ENCODE measurements at places on chromosomes 2 and 18.

- DNase-seq: no peak
These were observed 39.9 kb downstream of the TGFA start for GRCh38 chr2:70513738-70514137.

- no peak for DNase-seq
These were observed 179.7 kb downstream of the ANAPC1 start for GRCh38 chr2:111704246-111704645.

- DNase-seq: no peak
These were observed 720.4 kb upstream of the GYPC start for GRCh38 chr2:125935559-125935958.

DNA sequence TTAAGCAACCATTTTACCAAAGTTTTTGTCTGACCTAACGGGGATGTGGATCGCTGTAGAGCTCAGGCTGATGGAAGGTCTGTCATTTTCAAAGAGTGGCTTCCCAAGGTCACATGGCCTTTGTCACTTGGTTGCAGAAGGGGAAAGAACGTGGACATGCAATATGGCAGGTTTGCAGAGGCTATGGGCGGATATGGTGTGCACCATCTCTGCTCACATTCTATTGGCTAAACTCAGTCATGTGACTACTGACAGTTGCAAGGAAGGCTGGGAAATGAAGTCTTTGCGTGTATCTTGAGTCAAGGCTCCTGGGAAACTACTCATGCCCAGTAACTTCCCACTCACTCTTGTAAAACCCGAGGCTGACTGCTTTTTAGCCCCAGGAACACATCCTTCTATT, 96.8 kb downstream of the ST6GAL2 start:
- peak; percentile 9 for DNase-seq

DNA sequence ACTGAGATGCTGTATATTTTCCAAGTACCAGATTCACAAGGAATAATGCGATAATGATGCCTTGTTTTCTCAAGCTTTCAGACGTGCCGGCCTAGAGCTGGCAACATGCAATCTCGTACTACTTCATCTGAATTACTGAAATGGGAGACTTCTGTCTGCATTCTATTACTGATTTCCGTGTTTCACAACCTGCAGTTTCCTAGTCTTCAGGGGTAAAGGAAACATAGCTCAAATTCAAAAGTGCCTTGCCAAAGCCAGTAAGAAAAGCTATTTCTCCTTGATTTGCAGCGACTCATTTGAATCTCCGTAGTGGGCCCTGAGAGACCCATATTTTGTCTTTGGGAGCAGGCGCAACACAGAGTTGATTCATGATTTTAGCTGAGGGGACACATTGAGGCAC, 289.0 kb downstream of the CNTNAP5 start:
- DNase-seq: no peak

GRCh38 chr18:48825101-48825745, 125.5 kb downstream of the SMAD7 start:
- DNase-seq: no peak

DNA sequence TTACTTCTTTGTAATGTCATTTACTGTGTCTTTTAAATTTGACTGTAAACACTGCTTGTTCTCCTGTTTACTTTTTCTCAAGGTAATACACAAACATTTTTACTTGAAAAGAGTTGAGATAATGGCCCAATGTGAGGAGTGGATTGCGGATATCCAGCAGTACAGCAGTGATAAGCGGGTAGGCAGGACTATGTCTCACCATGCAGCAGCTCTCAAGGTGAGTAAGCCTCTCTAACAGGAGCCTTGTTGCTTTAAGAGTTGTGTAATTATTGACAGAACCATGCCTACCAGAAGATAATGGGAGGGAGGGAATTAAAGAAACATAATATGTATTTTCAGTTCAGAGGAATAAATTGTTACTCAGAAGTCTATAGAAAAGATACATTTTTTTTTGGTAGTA, 16.5 kb upstream of the TTC27 start:
- DNase-seq: no peak

DNA sequence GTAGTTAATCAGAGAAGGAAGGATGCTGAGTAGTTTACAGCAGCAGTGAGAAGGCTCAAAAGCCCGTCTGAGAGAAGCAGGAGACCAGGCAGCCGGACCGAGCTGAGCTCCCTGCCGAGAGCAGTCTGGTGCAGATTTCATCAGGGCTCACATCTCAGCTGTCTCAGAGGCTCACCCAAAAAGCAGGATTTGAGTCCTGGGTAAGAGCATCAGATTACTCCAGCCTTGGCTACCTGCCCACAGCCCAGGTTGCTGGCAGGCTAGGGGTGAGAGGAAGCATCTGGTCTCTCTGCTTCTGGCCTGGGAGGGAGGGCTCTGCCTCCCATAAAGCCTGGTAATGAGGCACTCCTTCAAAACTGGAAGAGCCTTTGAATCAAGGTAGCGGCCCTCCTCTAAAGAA, 140.5 kb downstream of the ST6GAL2 start:
- DNase-seq: no peak

DNA sequence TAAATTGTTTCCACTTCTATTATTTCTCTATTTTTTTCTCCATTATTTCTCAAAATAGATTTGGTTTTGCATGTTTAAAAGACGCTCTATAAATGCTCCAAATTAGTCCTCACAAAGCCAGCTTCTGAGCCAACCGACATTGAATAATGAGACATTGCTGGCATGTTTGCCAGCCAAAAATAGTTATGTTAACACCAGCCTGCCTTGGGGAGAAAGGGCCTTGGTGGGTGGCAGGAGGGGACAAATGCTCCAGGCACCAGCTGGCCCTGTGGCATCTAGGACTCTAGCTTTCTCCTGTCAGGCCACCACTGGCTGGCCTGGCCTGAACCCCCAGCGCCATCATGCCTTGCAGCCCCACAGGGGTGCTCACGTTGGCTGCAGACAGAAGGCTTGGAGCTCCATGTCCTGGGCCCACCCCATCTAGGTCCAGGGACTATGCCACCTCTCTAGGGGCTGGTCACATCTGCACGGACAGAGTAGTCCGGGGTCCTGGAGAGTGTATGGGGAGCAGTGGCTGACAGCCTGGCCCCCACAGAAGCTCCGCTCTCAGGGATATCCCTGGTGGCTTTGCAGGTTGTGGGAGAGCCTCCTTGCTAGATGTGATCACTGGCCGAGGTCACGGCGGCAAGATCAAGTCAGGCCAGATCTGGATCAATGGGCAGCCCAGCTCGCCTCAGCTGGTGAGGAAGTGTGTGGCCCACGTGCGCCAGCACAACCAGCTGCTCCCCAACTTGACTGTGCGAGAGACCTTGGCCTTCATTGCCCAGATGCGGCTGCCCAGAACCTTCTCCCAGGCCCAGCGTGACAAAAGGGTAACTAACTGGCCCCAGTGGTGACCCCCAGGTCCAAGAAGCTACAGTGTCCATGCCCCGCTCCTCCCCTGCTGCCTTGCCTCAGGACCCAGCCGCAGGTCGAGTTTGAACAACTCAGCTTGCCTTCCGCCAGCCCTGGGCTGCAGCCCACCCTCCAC, 12.5 kb downstream of the ABCG8 start:
- no peak for DNase-seq

GRCh38 chr2:221480163-221480562, 91.9 kb downstream of the EPHA4 start:
- no peak for DNase-seq

- DNase-seq: no peak
These were observed 808 bp downstream of the ATP5MC3 start for GRCh38 chr2:175180701-175181103.

GRCh38 chr2:10962004-10962403, 50.3 kb downstream of the KCNF1 start:
- no peak for DNase-seq

DNA sequence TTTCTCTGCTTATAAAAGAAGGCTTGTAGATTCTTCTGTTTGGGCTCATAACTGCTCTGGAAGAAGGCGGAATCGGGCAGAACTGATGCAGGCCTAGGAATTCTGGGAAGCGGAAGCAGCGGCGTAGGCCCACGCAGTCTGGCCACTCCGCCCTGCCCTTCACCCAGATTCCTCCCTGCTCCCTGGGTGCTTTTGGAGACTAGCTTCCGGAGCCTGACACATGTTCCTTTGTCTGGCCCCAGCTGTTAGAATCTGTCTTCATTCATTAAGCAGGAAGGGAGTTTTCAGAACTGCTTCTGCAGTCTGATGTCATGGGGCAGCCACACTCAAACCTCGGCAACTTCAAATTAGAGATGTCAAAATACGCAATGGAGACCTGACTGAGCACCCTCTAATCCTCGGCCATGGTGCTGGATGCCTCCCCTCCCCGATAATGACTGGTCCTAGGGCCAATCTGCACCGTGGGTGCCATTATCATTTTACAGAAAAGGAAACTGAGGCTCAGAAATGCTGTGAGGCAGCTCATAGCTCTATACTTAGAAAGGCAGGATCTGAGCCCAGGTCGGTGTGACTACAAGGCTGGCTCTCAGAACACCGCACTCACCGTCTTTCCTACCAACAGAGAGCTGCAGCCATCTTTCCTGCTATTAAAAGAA, 275.7 kb downstream of the MYCN start:
- DNase-seq: no peak

GRCh38 chr2:112275887-112276773, 733 bp downstream of the ZC3H6 start:
- DNase-seq: peak; percentile 29

DNA sequence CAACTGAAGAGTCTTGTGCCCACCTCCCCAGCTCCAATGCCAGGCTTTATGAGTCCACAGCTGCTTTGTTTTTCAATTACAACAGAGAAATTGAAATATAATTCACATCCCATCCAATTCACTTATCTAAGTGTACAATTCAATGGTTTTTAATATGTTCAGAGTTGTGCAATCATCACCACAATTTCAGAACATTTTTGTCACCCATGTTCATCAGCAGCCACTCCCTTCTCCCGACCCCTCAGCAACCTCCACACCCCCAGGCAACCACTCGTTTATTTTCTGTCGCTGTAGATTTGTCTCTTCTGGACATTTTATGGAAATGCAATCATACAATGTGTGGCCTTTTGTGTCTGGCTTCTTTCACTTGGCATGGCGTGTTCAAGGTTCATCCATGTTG, 23.3 kb downstream of the INHBB start:
- no peak for DNase-seq

DNA sequence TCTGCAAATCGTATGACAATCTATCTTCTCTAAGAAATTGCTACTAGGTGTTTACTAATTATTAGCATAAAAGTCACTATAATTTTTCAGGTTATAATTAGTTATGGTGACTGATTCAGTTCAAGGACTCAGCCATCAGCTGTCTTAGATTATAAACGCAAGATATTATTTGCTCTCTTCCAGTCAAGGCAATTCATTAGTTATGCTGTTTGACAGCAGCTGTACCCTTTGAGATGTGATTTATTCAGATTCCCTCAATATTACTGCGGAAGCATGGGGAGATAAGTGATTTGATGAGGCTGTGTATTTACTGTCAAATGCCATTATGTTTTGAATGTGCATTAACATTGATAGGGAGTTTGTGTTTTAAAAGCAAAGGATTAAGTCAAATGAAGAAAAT, 558.9 kb upstream of the FSIP2 start:
- no peak for DNase-seq

GRCh38 chr2:99618579-99619097, 128.8 kb upstream of the REV1 start:
- no peak for DNase-seq

GRCh38 chr2:117968722-117969121, 45.1 kb downstream of the CCDC93 start:
- DNase-seq: no peak

- DNase-seq: no peak
These were observed 491.8 kb downstream of the KCNJ3 start for GRCh38 chr2:155190342-155190741.

GRCh38 chr18:64116571-64117175, 32.2 kb downstream of the LINC00305 start:
- DNase-seq: no peak

- no peak for DNase-seq
These were observed 89.0 kb downstream of the TMEM18 start for GRCh38 chr2:588074-588645.

DNA sequence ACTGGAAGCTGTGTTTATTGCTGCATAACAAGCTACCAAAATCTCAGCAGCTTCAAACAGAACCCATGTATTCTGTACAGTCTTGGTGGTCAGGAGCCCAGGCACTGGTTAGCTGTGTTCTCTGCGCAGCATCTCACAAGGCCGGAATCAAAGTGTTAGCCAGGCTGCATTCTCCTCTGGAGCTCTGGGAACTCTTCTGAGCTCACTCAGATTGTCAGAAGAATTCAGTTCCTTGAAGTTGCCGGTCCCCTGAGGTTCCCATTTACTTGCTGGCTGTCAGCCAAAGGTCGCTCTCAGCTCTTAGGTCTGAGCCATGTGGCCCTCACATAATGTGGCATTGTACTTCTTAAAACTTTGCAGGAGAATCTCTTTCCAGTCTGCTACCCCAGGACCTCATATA, 123.6 kb upstream of the SMIM21 start:
- DNase-seq: no peak

DNA sequence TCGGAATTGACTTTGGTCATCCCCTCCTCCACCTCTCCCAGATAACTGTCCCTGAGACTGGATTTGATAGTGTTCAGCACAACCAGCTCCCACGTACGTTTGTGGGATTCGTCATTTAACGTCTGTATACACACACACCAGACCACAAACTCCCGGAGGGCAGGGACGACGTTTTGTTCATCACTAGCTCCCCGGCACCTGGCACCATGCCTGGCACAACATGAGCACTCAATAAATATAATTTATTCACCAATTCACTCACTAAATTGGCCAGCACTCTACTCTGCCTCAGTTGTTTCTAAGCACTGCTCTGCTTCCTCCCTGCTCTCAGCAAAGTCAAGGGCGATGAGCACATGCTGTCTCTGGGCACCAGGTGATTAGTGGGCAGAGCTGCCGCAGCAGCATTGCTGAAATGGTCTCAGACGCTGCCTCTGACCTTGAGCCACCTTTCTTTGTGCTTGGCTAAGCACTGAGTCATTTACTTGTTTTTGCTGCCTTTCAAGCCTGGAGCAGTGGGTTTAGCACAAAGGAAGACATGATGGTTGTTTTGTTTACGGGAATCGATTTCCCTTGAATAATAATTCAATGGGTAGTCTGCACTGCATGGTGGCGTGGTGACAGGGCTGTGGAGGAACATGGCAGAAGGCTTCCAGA, 19.3 kb upstream of the LOXHD1 start:
- no peak for DNase-seq

DNA sequence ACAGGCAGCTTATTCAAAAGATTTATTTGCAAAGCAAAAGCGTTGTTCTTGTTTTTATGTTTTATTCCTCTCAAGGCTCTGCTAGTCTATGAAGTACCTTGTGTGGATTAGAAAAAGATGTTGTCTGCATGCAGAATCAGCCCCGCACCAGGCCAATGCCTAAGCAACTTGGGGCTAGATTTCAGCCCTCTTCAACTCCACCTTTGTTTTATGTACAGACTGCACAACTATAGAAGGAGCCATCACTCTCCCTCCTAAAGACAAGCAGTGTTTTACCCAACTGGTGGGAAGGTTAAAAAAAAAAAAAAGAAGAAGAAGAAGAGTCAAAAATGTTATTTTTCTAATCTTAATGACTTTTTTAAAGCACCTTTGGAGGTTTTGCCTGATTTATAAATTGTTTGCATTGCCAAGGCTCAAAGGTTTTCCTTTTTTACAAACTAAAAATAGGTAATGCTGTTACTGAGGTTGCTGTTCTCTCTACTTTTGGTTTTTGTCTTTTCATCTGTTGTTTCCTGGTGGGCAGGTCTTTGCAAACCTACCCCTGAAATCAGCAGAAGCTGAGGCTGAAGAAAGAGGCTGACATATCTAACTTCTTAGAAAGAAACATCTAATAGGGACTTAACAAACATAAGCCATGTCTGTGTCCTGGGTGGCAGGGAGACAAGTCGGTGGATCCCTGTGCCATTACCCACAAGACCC, 164.0 kb downstream of the SLC39A10 start:
- DNase-seq: no peak
